ENCODE measurements at places on chromosomes 3 and 15.
A peak's percentile ranks its signal among the peaks of the same experiment; 100 is the strongest.

GRCh38 chr3:128409624-128410581 lies 56.8 kb downstream of the DNAJB8 start:
- no peak for DNase-seq

- no peak for DNase-seq
These were observed 13.3 kb downstream of the HRH1 start for GRCh38 chr3:11167590-11167989.

DNA sequence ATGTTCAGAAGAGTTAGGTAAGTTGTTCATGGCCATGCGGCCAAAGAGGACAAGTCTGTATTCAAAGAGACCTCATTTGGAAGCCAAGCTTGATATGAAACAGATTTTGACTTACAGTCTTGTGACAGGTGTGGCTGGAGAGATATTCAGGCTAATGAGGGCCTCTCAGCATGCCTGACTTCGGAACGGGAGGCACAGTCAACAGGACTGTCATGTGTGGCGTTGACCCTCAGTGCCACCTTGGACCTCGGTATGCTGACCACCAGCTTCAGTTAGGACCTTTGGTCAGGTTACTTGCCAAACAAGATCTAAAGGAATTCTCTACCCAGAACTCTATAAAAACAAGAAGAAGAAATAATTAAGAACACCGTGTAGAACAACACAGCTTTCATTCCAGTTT lies 124.1 kb downstream of the CHST2 start:
- no peak for DNase-seq

DNA sequence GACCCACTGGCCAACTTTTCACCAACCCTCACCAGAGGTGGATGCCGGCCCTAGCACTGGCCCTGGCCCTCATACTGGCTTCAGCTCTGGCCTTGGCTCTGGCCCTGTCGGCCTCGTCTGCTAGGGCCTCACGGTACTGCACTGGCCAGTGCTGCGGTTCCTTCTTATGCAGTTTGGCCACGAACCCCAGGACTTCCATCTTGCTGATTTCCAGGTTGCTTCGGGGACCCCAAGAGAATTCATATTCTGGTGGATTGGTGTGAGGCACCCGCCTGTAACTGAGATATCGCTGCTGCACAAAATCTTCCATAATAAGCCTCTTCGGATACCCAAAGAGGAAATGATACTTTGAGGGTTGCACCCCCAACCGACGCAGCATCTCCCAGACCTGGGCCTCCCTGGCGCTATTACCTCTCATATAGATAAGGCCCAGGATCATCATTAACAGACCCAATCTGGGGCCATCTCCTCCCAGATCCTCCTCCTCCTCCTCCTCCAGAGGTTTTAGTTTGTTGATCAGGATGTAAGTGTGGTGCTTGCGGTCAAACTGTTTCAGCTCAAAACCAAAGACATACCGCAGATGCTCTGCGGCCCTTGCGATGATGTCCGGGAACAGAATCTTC lies 883 bp downstream of the MAGEF1 start:
- DNase-seq, result peak; percentile 29

- DNase-seq, result no peak
These were observed 194.5 kb downstream of the RPLP1 start for GRCh38 chr15:69647142-69647513.

DNA sequence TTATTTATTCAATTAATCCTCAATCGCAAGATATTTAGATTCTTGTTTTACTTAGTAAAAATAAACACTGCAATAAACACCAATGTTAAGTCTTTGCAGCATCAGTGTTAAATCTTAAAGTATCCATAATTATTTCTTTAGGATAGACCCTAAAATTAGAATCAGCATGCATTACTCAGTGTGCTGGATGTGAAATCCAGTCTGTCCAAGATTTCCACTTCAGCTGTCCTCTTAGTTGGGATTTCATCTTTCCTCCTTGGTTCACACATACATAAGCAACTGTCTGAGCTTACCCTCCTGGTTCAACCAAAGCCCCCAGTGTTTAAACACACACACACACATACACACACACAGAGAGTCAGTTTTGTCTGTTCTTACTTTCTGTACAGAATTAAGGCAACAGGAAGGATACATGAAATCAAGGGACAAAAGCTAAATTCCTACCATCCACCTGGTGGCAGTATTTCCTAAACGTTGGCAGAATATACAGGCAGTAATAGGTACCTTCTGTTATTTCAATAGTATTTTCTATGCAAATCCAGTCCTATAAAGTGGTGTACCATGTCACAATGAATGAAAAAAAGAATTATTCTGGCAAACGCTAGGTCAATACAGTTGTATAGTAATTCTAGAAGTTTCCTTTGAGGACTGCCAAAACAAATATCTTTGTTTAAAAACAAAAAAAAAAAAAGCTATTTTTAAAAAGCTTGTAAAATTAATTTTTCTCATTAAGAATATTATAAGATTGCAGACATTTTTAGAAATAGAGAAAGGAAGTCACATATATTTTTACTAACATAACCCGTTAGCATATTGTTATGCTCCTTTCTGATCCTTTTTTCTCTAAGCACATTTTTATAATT lies 27.3 kb upstream of the DMXL2 start:
- peak; percentile 76 for DNase-seq

GRCh38 chr15:33934921-33935320 lies 33.4 kb upstream of the CHRM5 start:
- no peak for DNase-seq

DNA sequence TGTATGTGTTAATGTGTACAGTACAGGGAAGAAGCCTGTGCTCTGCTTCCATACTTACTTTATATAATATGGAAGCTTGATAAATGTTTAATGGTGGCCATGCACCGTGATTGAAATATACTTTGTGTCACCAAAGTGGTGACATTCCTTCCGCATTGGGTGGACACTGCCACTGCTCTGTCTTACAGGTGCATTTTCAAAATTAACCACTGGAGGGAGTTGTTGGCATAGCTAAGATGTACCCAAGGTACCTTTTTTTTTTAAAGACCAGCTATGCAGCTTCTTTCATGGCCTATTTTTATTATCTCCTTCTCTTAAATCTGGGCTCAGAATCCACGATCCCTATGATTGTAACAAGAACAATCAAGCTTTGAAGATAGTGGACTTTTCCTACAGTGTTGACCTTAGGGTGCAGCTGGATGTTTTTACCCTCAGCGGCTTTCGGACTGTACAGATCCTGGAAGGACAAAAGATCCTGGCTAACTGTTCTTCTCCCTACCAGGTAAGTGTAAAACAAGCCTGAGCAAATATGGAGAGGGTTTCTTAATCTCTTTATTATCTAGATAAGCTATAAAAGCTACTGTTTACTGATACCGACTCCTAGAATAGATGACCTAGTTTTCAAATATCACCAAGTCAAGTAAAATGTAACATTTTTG lies 21.6 kb upstream of the PAK6 start:
- DNase-seq, result peak; percentile 55

GRCh38 chr3:127735767-127736693 lies 63.3 kb downstream of the ABTB1 start:
- no peak for DNase-seq

DNA sequence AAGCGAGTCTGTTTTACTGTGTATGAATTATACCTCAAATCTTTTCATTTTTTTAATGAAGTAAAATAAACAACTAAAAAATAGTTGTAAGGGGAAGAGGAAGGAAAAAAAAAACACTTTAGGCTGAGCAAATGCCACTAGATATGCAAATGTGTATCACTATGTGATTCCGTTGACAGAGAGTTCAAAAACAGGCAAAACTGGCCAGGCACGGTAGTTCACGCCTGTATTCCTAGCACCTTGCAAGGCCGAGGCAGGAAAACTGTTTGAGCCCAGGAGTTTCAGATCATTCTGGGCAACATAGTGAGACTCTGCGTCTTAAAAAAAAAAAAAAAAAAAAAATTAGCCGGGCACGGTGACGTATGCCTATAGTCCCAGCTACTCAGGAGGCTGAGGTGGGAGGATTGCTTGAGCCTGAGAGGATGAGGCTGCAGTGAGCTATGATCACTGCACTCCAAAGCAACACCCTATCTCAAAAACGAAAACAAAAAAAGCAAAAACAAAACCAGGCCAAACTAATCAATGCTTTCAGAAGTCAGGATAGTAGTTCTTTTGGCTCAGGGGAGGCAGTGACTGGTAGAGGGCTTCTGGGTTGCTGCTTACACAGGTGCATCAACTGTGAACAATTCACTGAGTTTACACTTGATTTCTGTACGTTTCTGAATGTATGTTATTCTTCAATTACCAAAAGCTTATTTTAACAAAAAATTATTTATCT lies 7.4 kb downstream of the PRC1 start:
- DNase-seq, result no peak

GRCh38 chr3:148820361-148821245 lies 7.0 kb upstream of the CPB1 start:
- DNase-seq, result no peak

- DNase-seq, result no peak
These were observed 105.5 kb downstream of the IQSEC1 start for GRCh38 chr3:12967606-12968351.

DNA sequence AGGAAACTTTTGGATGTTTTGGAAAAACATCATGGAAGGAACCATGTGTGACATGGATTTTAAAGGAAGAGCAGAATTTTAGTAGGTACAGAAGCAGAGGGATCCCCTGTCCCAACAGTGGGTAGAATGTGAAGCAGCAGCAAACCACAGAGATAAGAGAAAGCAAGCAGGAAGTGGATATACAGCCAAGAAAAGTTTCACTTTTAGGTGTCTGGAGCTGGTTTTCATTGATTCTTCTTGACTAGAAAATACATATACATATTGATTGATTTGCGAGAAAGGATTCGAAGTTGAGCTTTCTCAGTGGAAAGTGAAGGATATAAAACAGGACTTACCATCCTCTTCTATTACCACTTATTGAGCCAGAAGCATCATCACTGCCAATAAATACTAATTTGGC lies 133.5 kb downstream of the KCNMB2 start:
- DNase-seq, result no peak

DNA sequence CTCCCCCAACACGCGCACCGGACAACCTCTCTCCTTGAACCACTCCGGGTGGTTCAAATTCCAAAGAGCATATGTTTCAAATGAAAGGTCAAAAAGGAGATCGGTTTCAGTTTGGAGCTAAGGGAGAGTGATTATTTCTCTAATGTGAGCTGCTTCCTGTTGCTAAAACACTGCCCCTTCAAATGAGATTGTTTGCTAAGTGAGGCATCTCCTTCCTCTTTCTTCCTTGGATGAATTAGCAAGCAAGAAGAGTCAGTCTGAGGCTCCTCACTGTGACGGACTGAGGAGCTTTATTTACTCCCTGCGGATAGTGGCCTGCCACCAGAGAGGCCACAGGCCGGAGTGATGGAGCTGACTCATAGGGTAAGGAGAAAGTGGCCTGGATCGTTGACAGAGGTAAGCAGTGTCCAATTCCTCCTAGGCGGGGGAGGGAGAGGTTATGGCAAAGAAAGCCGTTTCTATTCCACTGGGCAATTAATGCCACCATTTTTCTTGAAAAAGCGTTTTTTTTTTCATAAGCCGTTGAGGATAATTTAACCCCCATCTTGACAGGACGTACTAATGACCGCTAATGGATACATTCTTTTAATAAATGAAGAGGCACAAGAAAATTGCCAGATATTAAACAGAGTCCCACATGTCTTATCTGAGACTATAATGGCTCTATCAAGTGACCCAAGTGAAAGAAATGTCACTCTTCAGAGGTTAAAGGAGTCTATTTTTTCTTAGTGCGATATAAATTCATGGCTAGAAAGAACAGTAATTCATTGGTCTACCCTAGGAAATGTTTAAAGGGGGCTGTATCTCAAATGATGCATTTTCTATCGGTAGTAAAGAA lies 167.0 kb upstream of the ANKRD28 start:
- no peak for DNase-seq
